ENCODE measurements at places on chromosomes 2 and 18. TPM values are rescaled to one million over a fixed set of nuclear protein-coding genes. Genes with fewer than 3 reads are reported as not detected.

DNA sequence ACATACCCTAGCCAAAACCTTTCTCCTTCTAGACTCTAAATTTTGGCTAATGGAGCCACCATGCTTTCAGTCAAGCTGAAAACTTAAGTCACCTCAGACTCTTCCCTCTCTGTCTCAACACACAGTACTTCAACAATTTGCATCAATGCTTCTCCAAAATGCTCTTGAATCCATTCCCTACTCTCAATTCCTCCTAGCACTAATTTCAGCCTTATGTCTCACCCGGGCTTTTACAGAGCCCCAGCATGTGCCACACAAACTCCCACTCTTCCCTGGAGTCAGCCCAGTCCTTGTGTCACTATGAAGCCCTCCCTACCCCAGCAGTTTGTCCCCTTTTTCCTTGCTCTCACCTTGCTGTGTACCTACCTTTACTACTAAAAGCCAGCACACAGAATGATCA is 38.7 kb downstream of the AAK1 start:
- H3K4me1 ChIP-seq, result peaks cover 69% of the 10 kb centered on the region
- H3K36me3 ChIP-seq, result peaks cover 14% of the 10 kb centered on the region
- H3K27me3 ChIP-seq, result no peaks in the 10 kb centered on the region
- H3K4me3 ChIP-seq, result no peak overlapping the region

- H3K4me3 ChIP-seq, result no peak overlapping the region
- peaks cover 20% of the 10 kb centered on the region for H3K27me3 ChIP-seq
- H3K4me1 ChIP-seq, result no peaks in the 10 kb centered on the region
- no peak for DNase-seq
- H3K36me3 ChIP-seq, result no peaks in the 10 kb centered on the region
- no peak overlapping the region for H3K27ac ChIP-seq
Measured at GRCh38 chr2:148906124-148906523, 31.1 kb downstream of the KIF5C start.

DNA sequence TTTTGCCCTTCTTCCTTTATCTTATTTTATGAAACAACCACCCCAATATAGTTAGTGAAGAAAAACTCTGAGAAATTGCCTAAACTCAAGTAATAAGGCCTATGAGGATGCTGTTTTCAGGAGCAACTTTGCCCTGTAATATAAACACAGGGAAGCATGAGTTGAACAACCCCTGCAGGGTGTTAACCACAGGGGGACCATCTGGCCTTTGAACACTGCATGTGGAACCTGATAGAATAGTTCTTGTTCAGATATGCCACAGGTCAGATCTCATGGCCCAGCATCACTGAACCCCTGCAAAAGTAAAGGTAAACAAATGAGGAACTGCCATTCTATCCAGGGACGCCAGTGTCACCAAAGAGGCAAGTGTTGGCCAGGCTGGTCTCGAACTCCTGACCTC is 82.6 kb downstream of the MAPK4 start:
- no peak overlapping the region for H3K4me3 ChIP-seq
- H3K36me3 ChIP-seq, result no peaks in the 10 kb centered on the region
- H3K4me1 ChIP-seq, result no peaks in the 10 kb centered on the region
- H3K27ac ChIP-seq, result no peak overlapping the region

DNA sequence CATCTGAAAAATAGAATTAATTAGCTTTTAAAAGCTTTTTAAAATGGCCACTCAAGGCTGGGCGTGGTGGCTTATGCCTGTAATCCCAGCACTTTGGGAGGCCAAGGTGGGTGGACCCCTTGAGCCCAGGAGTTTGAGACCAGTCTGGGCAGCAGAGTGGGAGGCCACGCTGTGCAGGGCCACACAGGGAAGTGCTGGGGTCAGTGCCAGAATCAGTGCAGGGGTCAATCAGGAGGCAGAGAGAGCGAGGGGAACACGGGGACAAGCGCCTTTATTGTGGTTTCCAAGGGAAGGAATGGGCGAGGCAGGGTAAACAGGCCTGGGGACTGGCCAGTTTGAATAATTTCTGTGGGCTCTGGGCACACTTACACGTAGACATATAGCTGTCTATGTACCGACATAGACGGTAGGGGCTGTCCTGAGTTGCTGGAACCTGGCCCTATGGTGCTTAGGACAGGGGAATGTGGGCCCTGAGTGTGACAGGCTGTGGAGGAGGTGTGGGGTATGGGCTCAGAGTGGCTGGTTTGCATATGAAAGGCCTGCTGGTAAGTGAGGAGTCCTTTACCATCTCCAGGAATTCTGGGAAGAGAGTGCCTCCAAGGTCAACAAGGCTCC is 42.9 kb downstream of the DYSF start:
- no peaks in the 10 kb centered on the region for H3K4me1 ChIP-seq
- H3K27ac ChIP-seq, result no peak overlapping the region
- no peaks in the 10 kb centered on the region for H3K36me3 ChIP-seq
- H3K4me3 ChIP-seq, result no peak overlapping the region

DNA sequence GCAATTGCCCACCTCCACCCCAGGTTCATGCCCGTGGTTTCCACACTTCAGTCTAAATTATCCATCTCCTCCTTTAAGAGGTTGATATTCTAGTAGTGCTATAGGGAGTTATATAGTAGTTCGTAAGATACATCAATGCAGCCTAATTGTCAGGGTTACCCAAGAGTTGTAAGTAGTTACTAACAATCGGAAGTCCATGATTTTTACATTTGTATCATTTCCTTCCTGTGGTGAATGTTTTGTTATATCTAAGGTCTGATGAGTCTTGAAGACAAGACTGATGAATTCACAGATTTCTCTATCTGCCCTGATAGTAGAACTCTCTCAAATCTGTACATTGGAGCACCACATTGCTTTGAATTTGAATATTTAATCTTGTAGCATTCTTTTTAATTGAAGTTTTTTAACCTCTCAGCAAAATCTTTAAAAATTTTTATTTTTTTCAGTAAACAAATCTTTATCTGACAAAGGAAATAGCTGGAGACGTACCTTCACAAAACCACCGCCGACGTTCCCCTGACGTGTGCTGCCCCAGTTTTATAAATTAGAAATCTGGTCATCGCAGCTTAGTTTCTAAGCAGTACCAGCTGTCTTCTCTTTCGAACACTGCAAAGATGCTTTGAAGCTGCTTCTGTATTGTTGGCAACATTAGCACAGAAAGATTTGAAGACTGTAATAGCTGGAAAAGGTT is 264.5 kb downstream of the SOCS6 start:
- no peaks in the 10 kb centered on the region for H3K36me3 ChIP-seq
- no peak for DNase-seq
- H3K4me1 ChIP-seq, result no peaks in the 10 kb centered on the region
- H3K27me3 ChIP-seq, result no peaks in the 10 kb centered on the region
- no peak overlapping the region for H3K27ac ChIP-seq

DNA sequence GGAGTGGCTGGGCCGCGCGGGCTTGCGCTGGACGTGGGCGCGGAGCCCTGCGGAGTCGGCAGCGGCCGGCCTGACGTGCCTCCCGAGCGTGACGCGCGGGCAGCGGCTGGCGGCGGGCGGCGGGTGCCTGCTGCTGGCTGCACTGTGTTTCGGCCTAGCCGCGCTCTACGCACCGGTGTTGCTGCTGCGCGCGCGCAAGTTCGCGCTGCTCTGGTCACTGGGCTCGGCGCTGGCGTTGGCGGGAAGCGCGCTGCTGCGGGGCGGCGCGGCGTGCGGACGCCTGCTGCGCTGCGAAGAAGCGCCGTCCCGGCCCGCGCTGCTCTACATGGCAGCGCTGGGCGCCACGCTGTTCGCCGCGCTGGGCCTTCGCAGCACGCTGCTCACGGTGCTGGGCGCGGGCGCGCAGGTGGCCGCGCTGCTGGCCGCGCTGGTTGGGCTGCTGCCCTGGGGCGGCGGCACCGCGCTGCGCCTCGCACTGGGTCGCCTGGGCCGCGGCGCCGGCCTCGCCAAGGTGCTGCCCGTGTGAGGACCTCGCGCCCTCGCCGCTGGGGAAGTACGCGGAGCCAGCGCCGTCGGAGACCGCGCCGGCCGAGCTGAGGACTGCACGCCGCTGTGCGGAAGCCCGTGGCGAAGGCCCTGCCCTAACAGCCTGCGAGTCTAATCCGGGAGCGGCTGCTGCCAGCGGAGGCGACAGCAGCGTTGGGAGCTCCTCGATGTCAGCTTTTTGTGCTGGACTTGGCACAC is 526 bp downstream of the SFT2D3 start:
- DNase-seq, result peak; percentile 89
- peaks cover 12% of the 10 kb centered on the region for H3K36me3 ChIP-seq
- peak overlapping the region; percentile 92 for H3K27ac ChIP-seq
- peak overlapping the region; percentile 94 for H3K4me3 ChIP-seq
- H3K27me3 ChIP-seq, result no peaks in the 10 kb centered on the region

DNA sequence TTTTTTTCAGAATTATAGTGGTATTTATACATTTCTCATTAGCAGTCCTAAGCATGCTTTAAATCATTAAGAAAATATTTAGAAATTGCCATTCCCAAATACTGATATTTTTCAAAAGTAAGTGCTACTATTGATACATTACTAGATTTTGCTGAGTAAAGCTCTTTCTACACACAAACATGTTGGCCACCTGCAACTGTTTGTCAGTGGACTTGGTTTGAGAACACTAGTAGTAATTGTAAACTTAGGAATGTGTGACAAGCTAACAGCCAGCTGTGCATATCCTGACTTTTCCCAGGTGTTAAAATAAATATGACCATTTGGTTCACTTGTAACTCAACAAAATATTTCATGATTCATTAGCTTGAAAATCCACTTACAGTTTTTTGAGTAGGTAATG is 103.1 kb downstream of the MSTN start:
- no peak overlapping the region for H3K4me3 ChIP-seq
- no peak for DNase-seq
- no peak overlapping the region for H3K27ac ChIP-seq
- H3K36me3 ChIP-seq, result no peaks in the 10 kb centered on the region
- H3K4me1 ChIP-seq, result peaks cover 7% of the 10 kb centered on the region

GRCh38 chr2:157747695-157748370 is 119.2 kb upstream of the ACVR1C start:
- no peak overlapping the region for H3K4me3 ChIP-seq
- H3K4me1 ChIP-seq, result peaks cover 4% of the 10 kb centered on the region
- no peak for DNase-seq
- peaks cover 5% of the 10 kb centered on the region for H3K36me3 ChIP-seq

The RBBP8 gene
- 73.9 TPM for total RNA-seq

The REG1B gene
- not detected for total RNA-seq

The CCDC102B gene
- 1.5 TPM for total RNA-seq

The CAPN14 gene
- total RNA-seq, result 1.2 TPM
